Hair follicular keratinocyte (primary cell): ENCODE measurements at places on chromosomes 5 and 9. TPM values are rescaled to one million over a fixed set of nuclear protein-coding genes. Genes with fewer than 3 reads are reported as not detected.

Gene TMEM215
- not detected in 2 replicates for total RNA-seq

Gene UBAP1
- 38.1 and 48.8 TPM in 2 replicates for total RNA-seq

Gene PHF24
- total RNA-seq, result 0.27 and 0.62 TPM in 2 replicates

Gene RNF208
- 0.23 TPM in 1 of 2 replicates, not detected in the other for total RNA-seq

Gene SHISAL2B
- not detected in 2 replicates for total RNA-seq

Gene SAPCD2
- total RNA-seq, result 4.0 and 10.3 TPM in 2 replicates

Gene KIF24
- 1.2 and 3.2 TPM in 2 replicates for total RNA-seq

Gene SHB
- 25.9 and 33.0 TPM in 2 replicates for total RNA-seq

Gene HAPLN1
- not detected in 2 replicates for total RNA-seq

Gene PCDHB1
- not detected in 2 replicates for total RNA-seq

Gene TNFSF15
- total RNA-seq, result 1.3 and 1.6 TPM in 2 replicates

Gene PCDHA9
- total RNA-seq, result not detected in 2 replicates

Gene TRIM52
- total RNA-seq, result 1.0 and 2.3 TPM in 2 replicates

Gene UBTD2
- 12.4 and 13.2 TPM in 2 replicates for total RNA-seq

Gene FBN2
- 29.7 and 51.2 TPM in 2 replicates for total RNA-seq

Gene LHX3
- not detected in 2 replicates for total RNA-seq

Gene PCDHGB6
- 0.61 and 0.70 TPM in 2 replicates for total RNA-seq

Gene SPDL1
- total RNA-seq, result 14.3 and 49.8 TPM in 2 replicates

Gene DND1
- total RNA-seq, result 0.78 and 1.6 TPM in 2 replicates

Gene IRX2
- total RNA-seq, result 32.3 and 41.1 TPM in 2 replicates

Gene TAS2R1
- not detected in 2 replicates for total RNA-seq

Gene DMRT3
- not detected in 2 replicates for total RNA-seq

Gene NEUROG1
- total RNA-seq, result not detected in 2 replicates

Gene CNTNAP3B
- 1.4 and 3.5 TPM in 2 replicates for total RNA-seq

Gene GFPT2
- total RNA-seq, result 0.39 and 5.1 TPM in 2 replicates

Gene SLCO4C1
- total RNA-seq, result 0.16 and 0.19 TPM in 2 replicates

Gene OTP
- not detected in 2 replicates for total RNA-seq

Gene INSL4
- total RNA-seq, result not detected in 2 replicates

Gene LEAP2
- 0.16 and 1.8 TPM in 2 replicates for total RNA-seq

Gene GLRA1
- not detected in 2 replicates for total RNA-seq
